ENCODE measurements at places on chromosomes 1 and 21.

DNA sequence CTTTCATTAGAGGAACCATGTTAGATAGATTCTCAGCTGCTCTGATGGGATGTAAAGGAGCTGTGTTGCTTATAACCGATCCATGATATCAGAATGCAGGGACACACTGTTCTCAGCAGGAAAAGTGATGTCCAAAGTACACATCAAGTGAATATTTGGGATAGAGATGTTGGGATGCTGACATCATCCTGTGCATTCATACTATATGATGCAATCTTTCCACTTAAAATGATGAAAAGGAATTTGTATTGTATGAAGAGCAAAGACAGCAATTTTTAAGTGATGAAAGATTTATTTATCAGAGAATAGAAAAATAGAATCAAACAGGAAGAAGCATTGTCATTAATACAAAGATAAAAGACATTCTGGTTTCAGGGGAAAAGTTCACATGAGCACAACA, 110.1 kb downstream of the ERG start:
- DNase-seq = no peak

GRCh38 chr1:7119156-7119555, 333.9 kb downstream of the CAMTA1 start:
- no peak for DNase-seq

GRCh38 chr1:112462953-112463279, 45.8 kb upstream of the WNT2B start:
- DNase-seq = peak; percentile 7

DNA sequence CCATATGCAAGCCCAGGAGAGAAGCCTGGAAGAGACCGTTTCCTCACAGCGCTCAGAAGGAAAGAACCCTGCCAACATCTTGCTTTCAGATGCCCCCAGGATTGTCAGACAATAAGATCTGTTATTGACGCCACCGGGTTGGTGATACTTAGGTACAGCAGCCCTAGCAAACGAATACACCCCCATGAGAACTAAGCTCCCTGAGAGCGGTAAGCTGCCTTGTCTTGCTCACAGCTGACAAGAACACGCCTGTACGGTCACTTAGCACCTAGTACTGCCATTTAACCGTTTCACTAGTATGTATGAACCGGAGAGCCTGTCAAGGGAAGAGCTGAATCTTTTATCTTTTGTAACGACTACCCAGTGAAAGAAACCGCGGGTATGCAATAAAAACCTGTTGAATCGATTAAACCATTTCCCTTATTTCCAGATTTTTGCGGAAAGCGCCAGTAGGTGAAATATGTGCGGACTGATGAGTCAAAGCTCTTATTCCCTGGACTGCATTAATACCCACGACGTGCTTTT, 619 bp upstream of the ZBTB8B start:
- no peak for DNase-seq

DNA sequence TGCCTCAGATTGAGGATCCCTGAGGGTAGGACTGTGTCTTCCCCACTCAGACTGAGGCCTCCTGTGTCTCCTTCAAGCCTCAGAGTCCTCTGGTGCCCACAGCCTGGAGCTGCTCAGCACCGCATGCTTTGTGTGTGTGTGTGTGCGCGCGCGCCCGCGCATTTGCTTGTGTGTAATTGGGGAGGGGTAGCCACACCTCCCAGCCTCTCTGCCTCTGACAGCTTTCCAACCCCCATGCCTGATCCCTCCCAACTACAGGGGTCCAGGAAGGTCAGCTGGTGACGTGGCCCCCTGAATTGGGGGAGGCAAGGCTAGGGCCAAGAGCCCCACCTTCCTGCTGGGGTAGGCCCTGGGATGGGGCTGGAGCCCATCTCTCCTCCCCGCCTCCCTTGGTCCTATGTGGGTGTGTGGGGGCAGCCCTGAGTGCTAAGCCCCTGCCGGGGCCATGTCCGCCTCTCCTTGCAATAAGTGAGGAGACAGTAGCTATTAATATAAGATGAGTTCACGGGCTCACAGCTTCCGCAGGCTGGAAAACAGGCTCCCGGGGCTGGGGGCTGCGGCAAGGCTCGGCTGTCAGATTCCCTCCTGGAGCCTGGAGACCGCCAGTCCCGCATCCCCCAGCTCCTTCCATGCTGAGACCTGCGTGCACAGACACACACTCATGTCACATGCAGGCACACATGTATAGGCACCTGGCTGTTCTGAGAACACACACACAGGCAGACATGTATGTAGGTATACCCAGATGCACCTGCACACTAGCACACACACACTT, 7.0 kb downstream of the GPR3 start:
- DNase-seq = no peak

DNA sequence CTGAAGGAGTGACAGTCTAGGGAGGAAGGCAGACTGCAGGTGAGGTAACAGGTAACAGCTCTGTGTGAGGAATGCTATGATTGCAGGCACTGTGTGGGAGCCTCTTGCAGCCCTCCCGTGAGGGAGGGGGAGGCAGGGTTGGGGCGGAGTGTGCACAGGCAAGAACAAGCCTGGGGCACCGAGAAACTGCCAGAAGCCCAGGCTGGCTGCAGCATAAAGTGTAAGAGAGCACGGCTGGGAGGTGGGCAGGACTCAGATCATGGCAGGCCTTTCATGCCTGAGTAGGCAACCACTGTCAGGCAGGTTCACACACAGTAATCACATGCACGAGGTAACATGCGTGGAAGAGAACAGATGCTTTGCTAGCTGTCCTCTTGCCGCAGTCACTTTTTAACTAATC, 11.3 kb upstream of the RHEX start:
- no peak for DNase-seq

GRCh38 chr1:27011058-27011764, 1.4 kb downstream of the TENT5B start:
- no peak for DNase-seq

DNA sequence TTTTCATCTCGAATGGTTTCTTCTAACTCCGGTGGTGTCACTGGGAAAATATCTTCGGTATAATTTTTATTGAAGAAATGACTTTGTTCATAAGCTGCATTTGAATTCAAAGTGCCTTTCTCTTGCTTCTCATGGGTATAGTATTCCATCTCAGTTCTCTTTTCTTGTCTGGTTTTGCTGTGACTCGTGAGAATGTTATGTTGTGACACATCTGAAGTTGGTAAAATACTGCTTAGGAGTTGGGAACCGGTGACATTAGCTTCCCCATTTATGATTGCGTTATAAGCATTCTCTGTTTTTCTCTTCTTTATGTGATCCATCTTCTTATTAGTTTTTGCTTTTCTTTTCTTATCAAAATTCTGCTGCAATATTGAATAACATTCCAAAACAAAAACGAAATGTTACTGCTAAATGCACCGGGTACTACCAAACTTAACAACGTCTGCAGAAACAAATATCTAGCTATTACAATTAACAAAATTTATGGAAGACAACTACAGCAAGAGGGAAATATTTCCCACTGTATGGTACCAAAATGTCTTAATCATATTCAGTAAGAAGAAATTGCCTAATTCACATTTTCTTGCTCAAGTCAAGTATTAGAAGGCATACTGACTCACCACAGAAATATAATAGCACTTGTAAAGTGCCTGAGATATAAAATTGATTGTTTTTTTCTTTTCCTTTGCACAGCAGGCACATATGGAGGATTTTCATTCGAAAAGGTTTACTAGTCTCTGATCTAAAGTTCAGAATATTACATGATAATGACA, 15.5 kb downstream of the LRIF1 start:
- no peak for DNase-seq

DNA sequence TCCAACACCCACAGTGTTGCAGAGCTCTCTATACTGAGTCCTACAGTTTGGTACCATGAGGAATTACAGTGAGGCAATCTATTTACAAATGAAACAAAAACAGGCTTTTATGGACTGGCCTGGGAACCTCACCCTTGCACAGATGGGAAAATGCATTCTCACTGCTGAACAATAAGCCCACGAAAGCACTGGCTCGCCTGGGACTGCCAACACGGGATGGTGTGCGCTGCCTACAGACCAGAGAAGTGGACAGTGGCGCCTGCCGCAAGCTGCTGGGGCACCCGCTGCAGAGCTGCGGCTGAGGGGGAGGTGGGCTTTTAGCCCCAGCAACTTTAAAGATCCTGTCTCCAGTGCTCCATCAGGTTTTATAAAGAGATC, 28.5 kb upstream of the ABCG1 start:
- no peak for DNase-seq

DNA sequence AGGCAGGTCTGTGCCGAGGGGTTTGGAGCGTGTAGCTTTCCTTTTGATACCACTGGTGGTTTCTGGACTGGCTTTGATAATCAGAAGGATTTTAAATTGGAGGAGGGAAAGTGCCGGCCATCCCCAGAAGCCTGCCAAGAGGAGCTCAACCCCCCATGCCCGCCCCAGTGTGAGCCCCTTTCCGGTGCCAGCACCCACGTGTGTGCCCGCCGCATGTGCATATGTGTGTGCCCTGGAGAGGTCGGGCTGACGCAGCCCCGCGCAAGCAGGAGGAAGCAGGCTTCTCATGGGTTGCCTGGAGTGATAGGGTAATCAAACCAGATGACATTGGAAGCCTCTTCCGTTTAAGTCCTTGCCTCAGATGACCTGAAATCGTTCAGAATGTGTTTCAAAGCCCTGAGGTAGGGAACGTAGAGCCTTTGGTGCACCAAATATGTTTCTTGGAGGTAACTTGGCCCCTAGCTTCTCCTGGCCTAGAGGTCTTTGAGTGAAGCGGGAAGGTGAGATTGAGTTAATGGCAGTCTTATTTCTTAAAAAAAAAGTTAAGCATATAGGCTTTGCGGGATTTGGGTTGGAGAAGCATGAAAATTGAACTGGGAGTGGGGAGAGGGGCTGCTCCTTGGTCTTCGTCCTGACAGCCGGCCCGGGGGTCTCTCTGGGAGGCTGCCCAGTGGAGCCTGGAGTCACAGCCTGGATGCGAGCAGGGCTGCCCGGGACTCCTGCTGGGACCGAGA, 34.1 kb upstream of the ARHGEF16 start:
- DNase-seq = no peak

GRCh38 chr1:101496109-101496508, 259.3 kb downstream of the S1PR1 start:
- no peak for DNase-seq

DNA sequence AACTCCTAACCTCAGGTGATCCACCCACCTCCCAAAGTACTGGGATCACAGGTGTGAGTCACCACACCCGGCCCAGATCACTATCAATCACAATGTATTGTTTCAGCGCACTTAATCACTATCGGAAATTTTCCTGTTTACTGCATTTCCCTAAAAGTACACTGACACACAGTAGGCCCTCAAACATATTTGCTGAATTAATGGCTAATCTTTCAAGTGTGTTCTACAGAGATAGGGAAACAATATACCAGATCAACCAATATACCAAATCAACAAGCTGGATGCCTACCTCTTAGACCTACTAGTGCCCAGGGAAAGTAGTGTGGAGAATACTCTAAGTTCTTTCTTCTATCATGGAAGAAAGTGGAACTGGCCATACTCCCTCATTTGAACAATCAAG, 17.1 kb downstream of the UBR4 start:
- DNase-seq = no peak

All from OCI-M1 (cell line).